ENCODE measurements at places on chromosomes 2 and 18. TPM values are rescaled to one million over a fixed set of nuclear protein-coding genes. Genes with fewer than 3 reads are reported as not detected.

Gene CIB4
- total RNA-seq = not detected

Gene DSG1
- total RNA-seq = not detected

Gene MC2R
- not detected for total RNA-seq

DNA sequence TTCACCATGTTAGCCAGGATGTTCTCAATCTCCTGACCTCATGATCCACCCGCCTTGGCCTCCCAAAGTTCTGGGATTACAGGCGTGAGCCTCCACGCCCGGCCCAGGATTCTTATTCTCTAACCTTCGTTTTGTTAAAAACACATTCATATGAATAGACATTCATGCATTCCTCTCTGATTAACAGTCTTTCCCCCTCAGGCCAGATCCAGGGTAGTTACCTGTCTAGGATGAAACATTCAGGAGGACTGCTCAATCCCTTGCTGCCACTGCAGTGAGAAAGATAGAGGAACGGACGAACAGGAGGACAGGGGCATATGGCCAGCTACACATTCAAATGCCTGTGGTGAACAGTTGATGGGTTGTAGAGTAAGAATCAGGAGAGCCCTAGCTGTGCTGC is 39.6 kb upstream of the EPC2 start:
- no peak for DNase-seq

GRCh38 chr2:136770384-136770783 is 5.0 kb downstream of the THSD7B start:
- DNase-seq = no peak

DNA sequence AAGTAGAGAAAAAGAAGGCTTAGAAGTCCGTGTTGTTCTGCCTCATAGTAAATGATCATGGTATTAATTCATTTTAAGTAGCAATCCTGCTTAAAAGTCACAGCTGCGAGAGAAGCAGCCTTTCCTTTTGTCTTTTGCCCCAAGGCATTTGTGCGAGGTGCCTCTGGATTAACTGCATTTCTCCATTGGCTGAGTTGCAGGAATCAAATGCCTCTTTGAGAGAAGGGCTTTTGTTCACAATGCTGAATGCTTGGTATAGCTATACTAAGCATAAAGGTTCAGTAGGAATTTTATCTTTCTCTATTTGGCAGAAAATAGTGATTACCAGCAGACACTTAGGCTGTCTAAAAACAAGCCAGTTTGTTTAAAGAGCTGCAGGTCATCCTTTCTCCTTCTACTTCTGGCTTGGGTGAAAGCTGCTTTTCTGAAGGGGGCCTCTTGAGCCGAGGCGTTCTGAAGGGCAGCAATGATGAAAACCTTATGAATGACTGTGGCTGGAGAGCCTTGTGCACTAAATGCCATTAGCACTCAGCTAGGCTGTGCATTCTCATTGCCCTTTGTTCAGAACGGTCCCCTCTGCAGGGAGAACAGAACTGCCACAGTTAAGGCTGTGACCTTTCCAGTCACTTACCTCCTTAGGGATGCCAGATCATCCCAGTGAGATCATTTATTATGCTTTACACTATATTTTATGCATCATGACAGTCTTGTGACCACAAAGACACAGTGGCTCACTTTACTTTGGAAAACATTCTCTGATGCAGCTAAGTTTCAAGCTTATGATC is 68.8 kb upstream of the TMEM87B start:
- no peak for DNase-seq

All from psoas muscle (tissue), 8 donors.